SK-N-DZ (cell line): ENCODE measurements at places on chromosomes 16 and 17.

GRCh38 chr16:19687279-19687678 is 30.7 kb downstream of the KNOP1 start:
- no peak for DNase-seq

DNA sequence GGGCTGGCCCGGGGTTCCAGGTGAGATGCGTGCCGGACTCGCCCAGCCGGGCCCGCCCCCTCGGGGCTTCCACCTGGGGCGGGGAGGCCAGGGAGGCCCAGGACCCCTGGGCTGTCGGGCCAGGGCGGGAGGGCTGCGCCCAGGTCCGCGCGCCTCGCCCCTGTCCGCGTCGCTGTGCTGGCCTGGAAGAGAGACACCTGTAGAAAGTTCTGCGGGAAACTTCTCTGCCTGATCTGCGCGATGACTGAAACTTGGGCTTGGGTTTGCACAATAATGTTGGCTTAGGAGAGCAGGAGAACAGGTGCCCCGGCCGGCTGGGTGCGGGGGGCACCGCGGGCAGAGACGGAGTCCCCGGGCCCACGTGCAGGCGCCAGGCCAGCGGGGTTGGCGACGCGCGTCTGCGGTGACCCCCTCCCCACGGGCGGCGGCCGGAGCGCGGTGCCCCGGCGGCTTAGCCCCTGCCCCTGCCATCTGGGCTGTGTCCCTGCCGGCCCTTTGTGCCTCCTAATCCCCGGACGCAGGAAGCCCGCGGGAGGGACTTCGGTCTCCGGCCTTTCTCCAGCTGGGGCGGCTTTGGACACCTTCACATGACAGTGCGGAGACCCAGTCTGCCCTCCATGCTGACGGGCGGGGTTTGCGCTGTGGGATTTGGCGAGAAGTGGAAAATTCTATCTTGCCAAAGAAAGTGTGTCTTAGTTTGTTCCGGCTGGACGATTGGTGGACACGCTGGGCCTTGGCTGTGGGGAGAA is 483 bp downstream of the LLGL2 start:
- DNase-seq, result no peak

DNA sequence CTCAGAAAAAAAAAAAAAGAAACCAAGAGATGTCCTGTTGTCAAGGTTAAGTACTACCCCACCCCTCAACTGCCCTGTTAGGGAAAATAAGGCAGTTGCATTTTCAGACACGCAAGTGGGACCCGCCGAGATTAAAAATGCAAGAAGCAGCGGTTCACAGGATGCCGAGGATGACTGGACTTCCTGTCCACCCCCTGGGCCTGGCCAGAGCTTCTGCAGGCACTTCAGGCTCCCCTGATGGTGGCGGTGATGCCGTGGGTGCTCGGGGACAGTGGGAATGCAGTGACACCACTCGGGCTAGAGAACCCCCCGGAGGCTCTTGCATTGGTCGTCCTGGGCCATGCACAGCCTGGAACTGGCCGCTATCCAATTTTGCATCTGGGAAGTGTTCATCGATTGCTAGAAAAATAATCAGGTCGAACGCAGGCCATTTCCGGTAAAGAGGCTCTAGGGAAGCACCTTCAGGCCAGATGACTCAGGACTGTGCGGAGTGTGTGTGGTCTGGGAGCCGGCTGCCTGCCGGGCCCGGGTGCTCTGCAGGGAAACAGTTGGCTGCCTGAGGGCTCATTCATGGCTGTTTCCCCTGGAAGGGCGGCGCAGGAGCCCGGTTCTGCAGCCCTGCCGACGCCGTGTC is 13.4 kb upstream of the CRISPLD2 start:
- peak; percentile 52 for DNase-seq

DNA sequence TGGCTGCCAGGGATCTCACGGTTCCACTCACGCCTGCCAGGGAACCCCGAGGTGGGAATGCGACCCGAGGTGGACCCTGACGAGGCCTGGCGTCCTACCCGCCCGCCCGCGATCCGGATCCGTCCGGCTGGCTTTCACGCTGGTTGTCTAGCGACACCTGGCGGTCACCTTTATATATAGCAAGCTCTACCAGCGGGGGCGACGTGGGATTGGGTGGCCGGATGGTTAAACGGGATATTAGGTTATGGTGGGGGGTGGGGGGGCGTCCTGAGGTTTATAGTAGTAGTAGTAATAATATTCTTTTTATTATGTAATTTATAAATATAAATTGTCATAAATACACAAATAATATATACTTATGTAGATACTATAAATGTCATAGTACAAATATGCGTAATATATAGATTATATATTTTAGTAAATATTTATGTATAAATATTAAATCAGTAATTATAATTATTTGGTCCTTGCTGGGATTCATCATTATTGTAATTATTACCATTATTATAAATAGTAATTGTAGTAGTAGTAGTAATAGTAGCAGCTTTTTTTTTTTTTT is 136.9 kb downstream of the KCNJ12 start:
- peak; percentile 82 for DNase-seq

- peak; percentile 91 for DNase-seq
These were observed at the start of gene PSME3 for GRCh38 chr17:42832934-42833766. PSME3 (plus strand) TSS chr17:42833397; CDS start chr17:42833632, 235 bp downstream.

DNA sequence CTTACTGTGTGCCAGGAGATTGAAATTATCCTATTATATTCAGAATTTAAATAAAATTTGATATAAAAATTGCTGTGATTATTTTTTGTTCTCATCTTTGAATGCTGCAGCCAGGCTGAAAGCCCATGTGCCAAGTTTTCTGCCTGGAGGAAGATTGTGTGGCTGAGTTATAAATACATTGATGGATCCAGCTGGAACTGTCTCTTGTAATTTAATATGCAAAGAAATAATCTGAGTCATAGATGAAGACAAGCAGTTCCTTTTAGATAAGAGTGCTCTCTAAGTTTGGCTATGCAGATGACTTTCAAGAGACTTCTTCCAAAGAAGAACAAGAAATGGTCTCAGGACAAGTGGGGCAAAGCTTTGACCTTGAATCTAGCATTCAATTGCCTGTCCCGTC is 871.0 kb downstream of the CDH11 start:
- no peak for DNase-seq

DNA sequence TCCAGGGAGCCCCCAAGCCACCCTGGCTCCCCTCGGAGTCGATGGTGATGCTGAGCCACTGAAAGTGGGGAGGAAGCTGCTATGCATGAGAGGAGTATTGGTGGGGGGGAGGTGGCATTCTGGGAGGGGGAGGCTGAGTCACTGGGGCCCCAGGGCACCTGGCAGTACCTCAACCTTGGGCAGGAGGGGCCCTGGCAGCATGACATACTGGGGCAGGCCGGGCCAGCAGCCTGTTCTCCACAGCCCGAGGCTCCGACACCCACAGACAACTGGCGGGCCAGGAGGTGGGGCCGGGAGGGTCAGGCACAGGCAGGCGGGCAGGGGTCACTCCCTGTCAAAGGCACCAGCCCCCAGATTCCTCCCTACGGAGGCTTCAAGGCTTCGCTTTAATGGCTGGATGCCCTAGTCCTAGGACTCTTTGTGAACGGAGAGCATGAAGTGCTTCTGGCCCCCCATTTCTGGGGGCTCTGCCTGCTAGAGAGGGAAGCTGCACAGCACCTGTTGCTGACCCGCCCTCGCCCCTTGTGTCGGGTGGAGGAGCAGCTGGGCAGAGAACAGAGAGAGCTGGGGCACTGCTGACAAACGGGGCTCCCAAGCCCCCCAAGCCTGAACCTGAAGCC is 928 bp downstream of the CASKIN2 start:
- no peak for DNase-seq

DNA sequence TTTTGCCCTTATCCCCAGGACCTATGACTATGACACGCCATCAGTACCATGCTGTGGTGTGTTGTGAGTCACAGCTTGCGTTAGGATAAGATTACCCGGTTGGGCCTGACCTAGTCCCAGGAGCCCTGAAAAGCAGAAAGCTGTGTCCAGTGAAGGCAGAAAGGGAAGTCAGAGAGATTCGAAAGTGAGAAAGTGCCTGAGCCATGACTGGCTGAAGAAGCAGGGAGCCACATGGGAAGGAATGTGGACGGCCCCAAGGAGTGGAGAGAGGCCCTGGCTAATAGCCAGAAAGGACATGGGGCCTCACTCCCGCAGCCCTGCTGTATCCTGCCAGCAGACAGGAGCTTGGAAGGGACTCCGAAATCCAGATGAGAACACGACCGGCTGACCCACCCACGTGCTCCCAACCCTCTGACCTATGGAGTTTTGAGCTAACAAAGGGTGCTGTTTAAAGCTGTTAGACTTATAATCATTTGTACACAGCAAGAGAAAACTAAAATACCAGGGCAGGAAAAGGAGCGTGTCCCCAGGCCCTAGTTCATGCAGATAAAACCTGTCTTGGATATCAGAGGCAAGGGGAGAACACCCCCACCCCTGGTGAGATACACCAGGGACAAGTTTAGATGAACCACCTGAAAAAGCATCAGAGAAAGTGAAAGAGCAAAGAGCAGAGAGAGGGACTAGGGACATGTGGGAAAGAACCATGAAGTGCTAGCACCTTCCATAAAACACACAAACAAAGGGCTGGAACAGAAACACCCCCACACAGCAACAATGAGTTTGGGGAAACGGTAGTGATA is 115.3 kb downstream of the SLC39A11 start:
- no peak for DNase-seq

- DNase-seq, result no peak
These were observed 146.1 kb downstream of the SEC14L1 start for GRCh38 chr17:77286641-77287431.

- no peak for DNase-seq
These were observed 377.8 kb upstream of the TNRC6C start for GRCh38 chr17:77580531-77581270.

DNA sequence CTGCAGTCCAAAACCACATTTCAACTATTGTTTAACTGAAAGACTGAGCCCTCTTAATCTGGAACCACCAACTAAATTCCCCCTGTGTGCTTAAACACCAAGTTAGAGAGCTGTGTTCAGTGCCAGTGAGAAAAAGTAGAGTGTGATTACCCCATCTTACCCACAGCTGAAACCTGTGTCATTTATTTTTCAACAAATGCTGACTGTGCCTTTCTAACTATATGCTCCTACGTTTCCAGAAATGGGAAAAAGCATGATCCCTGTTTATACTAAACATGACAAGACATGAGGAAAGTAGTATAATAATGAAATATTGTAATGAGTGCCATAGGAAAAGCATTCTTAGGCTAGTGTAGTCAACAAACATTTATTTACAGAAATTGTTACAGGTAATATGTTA is 7.4 kb upstream of the TOX3 start:
- no peak for DNase-seq

DNA sequence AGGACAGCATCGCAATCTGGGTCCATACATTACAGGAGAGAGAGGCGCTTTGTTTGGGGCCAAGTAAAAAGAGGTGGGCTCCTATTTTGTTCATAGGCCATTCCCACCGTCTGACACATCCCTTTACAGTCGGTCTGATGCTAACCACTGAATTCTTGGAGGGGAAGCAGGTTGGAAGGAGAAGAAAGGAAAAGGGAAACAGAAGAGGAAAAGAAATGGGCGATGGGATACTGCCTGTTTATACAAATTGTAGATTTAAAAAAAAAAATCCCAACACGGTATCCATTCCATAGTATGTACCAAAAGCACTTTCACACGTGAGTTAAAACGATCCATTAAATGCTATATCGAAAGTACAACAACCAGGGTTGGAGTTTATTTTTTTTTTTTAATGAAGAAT is 4.0 kb upstream of the ZFHX3 start:
- no peak for DNase-seq
